ENCODE measurements at places on chromosomes 1 and 21.
A peak's percentile ranks its signal among the peaks of the same experiment; 100 is the strongest.

DNA sequence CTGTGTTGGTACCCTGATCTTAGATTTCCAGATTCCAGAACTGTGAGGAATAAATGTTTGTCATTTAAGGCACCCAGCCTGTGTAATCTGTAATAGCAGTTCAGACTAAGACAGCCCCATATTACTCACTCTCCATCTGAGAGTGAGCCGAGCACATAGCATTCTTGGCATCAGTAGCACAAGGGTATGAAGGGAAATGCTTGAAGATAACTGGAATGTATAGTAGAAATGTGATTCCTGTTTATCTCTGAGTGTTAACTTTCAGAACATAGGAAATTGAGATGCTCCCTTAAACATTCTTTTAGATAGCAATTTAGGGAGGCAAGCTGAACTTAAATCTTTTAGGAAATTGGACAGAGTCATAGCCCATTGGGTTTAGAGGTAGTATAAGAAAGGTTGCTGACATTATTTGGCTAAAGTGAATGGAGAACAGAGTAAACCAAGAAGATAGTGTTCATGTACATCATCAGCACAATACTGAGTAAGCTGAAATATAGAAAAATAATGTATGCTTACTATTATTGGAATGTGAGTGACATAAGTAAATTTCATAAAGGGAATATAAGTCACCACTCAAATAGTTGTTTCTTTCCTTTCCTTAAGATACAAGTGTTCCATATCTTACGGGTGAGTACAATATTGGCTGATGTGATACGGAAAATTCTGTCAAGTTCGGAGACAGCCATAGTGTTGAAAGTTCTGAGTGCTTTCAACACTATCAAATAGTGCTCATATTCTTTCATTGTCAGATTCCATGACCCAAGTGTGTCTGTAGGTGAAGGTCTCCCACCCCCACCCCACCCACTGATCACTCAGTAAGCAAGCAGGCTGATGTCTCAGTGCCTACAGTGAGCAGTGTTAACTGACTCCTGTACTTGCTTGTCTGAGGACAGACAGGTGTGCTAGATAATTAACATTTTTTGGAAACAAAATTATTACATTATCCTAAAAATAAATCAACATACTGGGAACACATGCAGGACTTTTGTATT, 73.7 kb downstream of the LRRC8D start:
- DNase-seq: no peak

DNA sequence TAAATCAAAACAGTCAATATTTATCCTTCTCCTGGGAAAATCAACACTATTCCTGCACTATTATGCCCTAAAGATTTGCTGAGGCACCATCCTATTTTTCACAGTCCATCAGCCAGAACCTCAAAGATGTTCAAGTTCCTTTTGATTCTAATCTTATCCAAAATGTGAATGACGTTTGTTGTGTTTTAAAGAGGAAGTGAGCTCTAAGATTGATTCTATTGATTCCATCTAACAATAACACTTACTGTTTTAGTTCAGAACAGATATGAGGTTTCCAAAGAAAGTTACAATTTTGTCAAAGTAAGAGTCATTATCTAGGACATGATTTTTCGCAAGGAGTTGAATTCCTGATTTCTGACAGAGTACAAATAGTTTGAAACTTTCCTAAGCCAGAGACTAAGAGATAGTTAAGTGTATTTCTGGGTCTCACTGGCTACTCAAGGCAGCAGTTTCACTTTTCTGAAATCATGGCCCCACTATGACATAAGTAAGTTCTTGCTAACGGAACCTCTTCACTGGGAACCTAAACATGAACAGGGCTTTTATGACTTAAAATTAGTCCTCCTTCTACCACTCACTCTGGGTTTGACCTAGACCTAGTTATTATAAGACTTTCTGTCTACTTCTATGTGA, 84.7 kb downstream of the LHX9 start:
- DNase-seq: no peak

- DNase-seq: no peak
Measured at GRCh38 chr21:33443194-33443593, 36.6 kb downstream of the TMEM50B start.

- no peak for DNase-seq
Measured at GRCh38 chr1:167249702-167250101, 29.0 kb downstream of the POU2F1 start.

DNA sequence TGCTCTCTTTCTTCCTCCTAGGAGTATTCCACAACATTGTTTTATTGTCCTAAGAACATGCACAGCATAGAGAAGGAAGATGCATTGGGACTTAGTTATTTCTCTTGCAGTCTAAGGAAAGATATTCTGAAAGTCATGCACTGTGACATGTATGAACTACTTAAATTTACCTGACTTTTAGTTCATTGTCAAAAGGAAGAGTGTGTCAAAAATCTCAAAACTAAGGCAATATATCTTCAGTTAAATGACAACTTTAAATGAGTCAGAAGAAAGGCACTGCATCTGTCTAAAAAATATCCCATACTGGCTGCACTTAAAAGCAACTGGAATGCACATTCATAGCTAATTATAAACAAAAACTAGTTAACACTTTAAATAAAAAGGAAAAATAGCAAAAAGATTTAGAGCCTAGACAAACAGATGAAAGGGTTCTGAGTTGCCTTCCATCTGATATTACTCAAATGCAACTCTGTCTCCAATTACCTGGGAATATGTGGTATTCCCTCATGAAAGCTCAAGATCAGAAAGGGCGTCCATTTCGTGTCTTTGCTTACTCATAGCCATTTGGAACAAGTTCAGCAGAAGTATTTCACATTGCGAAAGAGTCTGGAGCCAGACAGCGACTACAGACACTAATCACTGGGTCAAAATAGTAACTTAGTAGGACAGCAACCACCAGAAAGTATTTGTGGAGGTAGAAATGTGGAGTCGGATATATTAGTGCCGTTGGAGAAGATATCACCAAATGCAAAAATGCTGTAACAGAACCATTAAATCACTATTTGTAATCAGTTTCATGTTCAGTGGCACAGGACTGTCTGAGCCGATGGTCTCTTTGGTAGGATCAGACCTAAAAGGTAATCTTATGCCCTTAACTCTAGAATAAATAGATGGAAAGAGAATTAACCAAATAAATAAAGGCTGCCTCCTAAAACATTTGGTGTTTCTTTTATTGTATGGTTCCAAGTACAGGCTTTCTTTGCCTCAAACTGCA, 225.7 kb downstream of the GREM2 start:
- DNase-seq: no peak

- DNase-seq: no peak
Measured at GRCh38 chr1:167314671-167315070, 94.0 kb downstream of the POU2F1 start.

DNA sequence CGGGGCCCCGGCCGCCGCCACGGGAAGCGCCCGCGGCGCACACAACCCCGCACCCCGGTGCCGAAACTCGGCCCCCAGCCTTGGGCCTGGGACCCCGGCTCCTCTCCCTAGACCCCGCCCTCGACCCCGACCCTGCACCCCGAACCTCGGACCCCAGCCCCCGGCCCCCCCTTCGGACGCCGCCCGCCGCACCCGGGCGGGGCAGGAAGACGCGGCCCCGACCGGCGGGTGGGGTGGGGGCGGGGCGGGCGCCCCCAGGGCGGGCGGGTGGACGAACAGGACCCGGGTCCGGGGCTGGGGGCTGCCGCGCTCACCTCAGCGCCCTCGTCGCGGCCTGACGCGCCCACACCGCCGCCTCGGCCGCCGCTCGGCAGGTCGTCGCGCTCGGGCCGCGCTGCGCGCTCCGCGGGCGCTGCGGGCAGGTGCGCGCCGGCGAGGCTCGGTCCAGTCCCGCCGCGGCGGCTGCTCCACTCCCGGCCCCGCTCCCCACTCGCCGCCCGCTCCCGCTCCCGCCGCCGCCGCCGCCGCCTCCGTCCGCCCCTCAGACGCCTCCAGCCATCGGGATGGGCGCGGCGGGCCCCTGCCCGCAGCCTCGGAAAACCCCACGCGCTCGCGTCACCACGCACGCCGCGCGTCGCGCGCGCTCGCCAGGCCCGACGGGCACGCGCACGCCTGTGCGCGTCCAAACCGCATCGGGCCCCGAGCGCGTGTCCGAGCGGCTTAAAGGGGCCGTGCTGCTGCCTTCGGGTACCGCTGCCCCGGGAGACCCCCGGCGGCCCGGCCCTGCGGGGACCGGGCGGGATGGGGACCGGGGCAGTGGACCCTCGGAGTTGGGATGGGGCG, at the start of gene GNB1:
GNB1 (minus strand) TSS at position 582 of the 843 bp plus-strand sequence. CDS start 65,634 bp downstream, outside the sequence.
- peak; percentile 83 for DNase-seq

DNA sequence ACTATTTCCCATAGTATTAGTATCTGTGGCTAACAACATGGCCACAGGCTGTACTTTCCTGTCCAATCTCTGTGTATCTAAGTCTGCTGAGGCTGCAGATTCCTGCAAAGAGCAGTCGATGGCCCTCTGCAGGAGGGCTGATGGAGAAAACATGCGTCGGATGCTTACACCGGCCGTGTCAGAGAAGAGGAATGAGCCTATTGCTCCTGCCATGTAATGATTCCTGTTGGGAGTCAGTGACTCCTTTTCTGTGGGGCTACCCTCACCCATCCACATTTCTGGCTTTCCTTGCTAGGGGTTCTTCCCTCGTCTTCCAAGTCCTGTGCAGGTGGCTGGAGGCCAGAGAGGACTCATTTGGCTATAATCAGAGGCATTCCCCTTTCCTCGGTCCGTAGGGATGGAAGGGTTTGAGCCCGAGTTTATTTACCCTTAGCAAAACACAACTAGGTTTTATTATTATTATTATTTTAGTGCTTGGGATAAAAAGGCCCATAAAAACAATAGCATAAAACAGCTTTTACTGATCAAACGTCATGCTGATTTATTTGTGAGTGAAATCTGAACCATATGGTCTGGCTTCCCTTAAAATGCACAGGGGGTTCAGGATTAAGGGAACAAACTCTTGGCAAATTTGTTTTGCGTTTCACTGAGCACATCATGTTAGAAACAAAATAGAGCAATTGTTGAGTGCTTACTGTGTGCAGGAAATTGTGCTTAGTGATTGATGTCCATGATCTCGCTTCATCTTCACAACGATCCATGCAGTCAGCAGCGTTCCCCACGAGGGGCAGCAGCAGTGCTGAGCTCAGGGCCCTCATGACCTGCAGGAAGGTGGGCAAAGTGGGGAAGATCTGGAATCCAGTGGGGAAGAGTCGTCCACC, 70.8 kb downstream of the KIF26B start:
- DNase-seq: no peak

GRCh38 chr1:21322681-21323016, 32.4 kb upstream of the ECE1 start:
- DNase-seq: no peak

DNA sequence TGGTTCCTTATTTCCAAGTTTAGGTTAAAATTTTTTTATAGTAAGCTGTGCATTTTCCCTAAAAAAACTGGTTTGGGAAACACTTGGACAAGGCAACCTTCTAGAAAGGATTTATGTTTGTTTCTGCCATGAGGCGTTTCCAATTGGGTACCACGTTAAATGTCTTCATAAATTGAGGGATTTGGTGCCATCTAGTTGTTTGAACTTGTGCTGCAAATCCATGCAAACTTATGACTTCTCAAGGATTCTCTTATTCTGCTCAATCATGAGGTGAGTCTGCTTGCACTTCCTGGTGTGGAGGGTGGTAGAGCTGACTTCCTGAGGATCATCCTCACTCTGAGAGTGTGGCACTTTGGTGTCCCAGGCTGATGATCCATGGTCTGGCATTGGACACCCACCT, 123.3 kb downstream of the PCNX2 start:
- DNase-seq: no peak

DNA sequence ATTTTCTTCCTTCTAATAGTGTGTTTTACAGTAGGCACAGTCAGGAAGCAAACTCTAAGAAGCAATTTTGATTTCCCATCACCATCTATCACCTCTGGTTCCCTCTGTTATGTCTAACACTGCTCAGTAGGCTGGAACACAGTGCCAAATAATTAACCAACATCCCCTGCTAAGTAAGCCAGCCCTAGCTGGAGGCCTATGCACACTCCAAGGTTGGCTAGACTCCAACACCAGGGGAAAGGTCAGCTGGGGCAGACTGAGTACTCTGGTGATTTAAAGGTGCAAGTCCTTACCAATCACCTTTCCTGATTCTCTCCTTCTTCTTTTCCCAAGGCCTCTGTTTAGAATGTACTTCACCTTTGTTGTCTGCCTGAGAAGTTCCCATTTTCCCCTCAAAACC, 46.5 kb upstream of the BEND5 start:
- DNase-seq: no peak

DNA sequence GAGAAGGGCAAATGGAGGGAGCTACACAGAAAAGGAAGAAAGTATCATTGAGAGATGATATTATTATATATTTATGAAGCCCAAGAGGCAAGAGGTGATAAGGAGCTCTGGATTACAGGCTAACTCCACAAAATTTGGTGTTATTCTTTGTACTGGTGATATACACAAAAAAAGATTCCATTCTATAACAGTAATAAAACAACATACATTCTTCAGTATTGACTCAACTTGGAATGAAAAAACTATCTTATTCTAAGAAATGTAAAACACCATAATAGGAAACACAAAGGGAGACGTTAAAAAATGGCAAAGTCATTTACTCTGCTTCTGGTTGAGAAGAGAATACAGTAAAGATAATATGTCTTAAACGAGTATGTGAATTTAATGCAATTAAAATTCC, 99.4 kb downstream of the TEX35 start:
- DNase-seq: no peak

DNA sequence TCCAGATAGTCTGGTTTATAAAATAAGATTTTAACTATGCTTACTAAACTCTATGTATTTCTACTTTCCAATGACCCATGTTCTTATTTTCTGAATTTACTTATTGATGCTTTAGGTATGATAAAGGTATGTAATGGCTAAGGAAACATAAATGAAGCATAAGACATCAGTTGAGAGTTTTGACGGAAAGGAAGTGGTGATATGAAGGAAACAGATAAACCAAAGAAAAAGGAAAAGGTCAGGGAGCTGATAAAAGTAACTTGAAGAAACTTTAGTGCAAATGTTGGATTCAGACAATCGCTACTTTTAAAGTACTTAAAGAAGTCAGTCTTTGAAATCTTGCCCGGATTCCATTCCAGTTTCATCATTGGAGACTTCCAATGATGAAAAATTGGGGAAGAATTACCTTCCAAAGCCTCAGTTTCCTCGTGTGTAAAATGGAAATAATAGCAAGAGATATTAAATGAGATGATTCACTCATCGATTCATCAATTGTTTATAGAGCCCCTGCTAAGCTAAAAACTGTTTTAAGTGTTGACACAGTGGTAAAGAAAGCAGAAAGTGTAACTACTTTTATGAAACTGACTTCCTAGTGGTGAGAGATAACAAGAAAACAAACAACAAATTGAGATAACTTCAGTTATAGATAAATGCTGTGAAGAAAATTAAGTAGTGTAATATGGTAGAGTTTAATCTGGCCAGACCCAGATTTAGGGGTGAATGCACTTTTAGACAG, 10.6 kb downstream of the PTPRC start:
- DNase-seq: no peak

- DNase-seq: no peak
Measured at GRCh38 chr1:57959531-57960241, 535.8 kb upstream of the DAB1 start.

- no peak for DNase-seq
Measured at GRCh38 chr1:55893155-55893554, 678.0 kb upstream of the USP24 start.

- DNase-seq: no peak
Measured at GRCh38 chr1:226511296-226511695, 37.3 kb upstream of the STUM start.

All from stimulated activated CD4-positive, alpha-beta T cell treated with anti-CD3 and anti-CD28 coated beads, Interleukin-15, amount 100 ng/mL, for 48 hours (primary cell).